Neural progenitor cell (in vitro differentiated cells): ENCODE measurements at places on chromosomes 2 and 18. TPM values are rescaled to one million over a fixed set of nuclear protein-coding genes. Genes with fewer than 3 reads are reported as not detected.
A peak's percentile ranks its signal among the peaks of the same experiment; 100 is the strongest.

DNA sequence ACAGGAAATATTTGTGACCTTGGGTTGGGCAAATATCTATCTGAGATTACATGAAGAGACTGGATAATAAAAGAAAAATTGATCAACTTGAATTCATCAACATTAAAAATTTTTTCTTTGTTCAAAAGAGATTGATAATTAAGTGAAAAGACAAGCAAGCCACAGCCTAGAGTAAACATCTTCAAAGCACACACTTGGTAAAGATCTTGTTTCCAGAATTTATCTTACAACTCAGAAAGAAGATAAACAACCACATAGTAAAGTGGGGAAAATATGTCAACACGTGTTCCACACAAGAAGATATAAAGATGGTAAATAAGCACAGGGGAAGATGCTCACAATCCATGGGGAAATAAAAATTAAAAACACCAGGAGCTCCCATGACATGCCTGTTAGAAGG lies 195.9 kb downstream of the SOX11 start:
- no peak overlapping the region for H3K27ac ChIP-seq
- DNase-seq, result no peak
- peaks cover 19% of the 10 kb centered on the region for H3K4me1 ChIP-seq

DNA sequence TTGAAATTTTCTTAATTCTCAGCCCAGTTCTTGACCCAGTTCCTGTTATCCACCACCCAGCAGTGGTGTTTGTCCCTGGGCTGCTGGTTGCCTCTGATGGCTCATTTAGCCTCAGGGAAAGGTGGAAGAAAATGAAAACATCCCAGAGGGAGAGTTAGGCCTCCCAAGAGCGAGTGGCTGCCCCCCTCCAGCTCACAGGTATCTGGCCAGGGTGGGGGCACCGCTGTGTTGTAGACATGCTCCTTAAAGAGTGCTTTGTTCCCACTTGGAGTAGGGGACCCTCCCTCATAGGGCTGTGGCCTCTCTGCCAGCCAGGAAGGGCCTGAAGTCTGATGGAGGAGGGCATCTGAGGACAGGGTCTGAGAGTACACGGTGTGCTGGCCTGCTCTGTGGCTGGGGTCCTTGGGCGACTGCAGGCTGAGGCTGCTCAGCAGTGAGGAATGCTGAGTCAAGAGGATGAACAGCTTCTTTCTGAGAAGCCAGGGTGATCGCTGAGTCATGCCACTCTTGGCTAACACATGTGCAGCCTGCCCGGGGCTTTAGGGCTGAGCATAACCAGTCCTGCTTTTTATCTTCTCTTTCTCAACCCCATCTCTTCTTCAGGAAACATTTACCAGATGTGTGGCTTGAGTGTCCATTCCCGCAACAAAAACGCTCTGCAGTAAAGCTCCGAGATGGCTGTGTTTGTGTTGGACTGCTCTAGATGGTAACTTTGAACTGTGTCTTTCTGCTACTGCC lies 72.3 kb downstream of the IL1R2 start:
- no peaks in the 10 kb centered on the region for H3K4me1 ChIP-seq
- H3K4me3 ChIP-seq, result no peak overlapping the region
- H3K36me3 ChIP-seq, result no peaks in the 10 kb centered on the region
- DNase-seq, result peak; percentile 66
- H3K27ac ChIP-seq, result no peak overlapping the region
- H3K27me3 ChIP-seq, result no peaks in the 10 kb centered on the region

Gene SALL3
- total RNA-seq, result 27.7 and 36.5 TPM in 2 replicates

Gene CAD
- total RNA-seq, result 26.5 and 51.8 TPM in 2 replicates

DNA sequence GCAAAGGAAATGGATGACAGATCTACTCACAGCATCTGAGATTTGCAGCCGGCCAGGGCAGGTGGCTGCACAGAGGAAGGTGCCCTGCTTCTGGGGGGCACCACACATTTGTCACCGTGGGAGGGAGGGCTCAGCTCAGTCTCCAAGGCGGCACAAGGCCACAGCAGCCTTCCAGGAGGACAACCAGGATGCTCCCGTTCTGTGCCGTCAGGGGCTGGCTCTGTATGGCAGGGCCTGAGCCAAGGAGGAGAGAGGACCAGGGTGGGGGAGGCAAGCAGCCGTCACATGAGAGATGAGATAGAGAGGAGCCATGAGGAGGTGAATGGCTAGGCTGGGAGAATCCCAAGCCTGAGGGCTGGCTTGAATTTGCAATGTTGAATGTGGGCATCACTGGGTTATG lies 4.6 kb upstream of the BOK start:
- H3K4me1 ChIP-seq, result no peaks in the 10 kb centered on the region
- H3K27me3 ChIP-seq, result peaks cover 21% of the 10 kb centered on the region
- H3K4me3 ChIP-seq, result no peak overlapping the region
- no peaks in the 10 kb centered on the region for H3K36me3 ChIP-seq

DNA sequence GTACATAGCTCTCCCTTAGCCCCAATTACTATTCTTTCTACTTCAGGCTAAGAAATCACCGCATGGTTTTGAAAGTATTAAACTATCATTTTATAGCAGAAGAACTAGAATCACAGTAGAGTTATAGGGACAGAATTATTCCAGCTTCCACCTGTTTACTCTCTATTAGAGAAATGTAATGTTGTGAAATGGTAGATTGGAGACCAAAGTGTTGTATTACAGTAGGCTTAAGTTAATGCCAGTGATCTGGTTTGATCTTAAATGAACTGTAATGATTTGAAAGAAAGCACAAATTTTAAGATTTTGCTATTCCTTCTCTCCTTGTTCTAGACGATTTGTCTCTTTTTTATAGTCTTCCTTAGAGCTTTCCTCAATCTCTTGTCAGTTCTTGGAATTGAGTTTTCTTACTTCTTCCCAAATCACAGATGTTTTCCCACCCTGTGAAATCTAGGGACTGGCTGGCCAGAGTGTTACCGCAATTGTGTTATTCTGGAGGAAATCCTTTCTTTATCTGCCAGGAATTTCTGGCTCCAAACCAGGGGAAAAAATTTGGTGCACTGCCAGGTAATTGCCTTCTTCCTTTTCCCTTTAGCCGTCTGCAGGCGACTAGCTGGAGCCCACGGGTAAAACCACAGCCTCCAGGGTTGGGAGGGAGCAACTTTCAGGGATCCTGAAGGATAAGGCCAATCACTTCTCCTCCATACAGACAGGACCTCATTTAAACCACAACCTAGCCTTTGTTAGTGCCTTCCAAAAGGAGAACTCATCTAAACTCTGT lies 51.7 kb downstream of the NOP58 start:
- no peaks in the 10 kb centered on the region for H3K4me1 ChIP-seq
- H3K27me3 ChIP-seq, result no peaks in the 10 kb centered on the region
- DNase-seq, result no peak
- H3K36me3 ChIP-seq, result no peaks in the 10 kb centered on the region
- H3K27ac ChIP-seq, result no peak overlapping the region

DNA sequence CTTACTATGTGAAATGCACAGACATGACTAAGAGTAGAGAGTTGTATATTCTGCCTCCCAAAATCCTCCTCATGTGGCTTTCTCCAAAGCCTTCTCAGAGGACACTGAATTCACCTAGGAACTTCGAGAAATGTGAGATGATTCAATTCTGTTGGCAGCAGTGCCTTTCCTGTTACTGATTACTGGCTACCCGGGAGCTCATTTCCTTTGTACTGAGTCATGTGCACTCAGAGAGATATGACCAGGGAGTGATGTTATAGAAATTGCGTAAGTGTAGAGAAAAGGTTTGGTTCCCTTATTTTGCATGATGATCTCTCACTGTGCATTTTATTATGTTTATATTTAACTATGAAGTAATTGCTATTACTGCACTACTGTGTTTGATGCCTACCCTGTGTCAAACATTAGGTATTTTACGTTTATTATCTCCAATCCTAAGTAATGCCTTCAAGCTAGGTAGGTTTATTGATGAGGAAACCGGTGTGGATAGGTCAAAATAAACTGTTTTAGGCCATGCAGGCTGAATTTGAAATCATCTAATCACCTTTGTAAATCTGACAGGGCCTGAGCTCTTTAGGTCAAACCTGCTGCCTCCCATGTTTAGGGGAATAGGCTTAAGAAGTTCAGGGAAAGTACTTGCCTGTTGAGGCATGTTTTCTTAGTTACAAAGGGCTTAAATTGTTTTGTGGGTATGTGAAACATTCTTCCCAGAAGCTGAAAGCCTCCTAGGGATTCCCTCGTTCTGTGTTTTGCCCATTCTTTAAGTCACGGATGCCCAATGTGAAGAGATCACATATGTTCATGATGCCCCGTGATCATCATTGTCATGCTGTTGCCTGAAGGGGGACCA lies 86.8 kb downstream of the FMNL2 start:
- no peaks in the 10 kb centered on the region for H3K36me3 ChIP-seq
- H3K4me3 ChIP-seq, result no peak overlapping the region
- H3K27ac ChIP-seq, result no peak overlapping the region
- DNase-seq, result no peak
- H3K27me3 ChIP-seq, result no peaks in the 10 kb centered on the region

Gene ARHGAP25
- 3.0 and 5.8 TPM in 2 replicates for total RNA-seq

DNA sequence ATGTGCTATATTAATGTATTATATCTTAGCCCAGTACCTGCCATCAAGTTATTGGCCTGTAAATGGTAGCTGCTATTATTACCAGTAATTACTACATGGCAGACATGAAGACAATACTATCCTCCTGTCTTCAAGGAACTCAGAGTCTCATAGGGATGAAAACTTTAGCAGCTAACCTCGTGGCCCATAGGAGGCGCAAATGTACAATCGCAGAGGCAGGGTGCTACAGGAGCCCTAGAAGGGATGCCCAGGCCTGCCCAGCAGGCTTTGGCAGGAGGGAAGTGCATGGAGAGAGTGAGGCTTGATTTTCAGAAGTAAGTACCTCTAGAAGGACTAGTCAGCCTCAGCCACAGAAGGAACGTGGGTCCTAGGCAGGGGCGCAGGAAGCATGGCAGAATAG lies 44.7 kb upstream of the KIDINS220 start:
- peak; percentile 77 for DNase-seq
- no peaks in the 10 kb centered on the region for H3K27me3 ChIP-seq
- H3K4me3 ChIP-seq, result no peak overlapping the region
- H3K27ac ChIP-seq, result no peak overlapping the region
- H3K36me3 ChIP-seq, result no peaks in the 10 kb centered on the region
- no peaks in the 10 kb centered on the region for H3K4me1 ChIP-seq

DNA sequence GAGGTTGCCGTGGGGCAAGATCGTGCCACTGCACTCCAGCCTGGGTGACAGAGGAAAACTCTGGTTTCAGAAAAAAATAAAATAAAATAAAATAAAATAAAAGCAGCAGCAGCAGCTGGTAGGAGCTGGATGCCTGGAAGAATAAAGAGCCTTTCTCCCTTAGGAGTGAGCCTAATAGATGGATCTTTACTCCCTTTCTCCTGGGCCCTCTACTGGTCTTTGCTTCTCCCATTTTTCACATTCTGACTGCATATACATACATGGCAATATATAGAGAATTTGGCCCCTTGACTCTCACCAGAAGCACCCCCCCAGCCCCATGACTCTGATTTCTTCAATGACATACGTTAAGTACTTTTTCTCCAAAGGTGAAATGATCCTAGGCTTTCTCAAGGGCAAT lies 9.8 kb upstream of the MALT1 start:
- no peaks in the 10 kb centered on the region for H3K27me3 ChIP-seq
- DNase-seq, result peak; percentile 13
- no peaks in the 10 kb centered on the region for H3K4me1 ChIP-seq
- H3K36me3 ChIP-seq, result no peaks in the 10 kb centered on the region
- H3K27ac ChIP-seq, result no peak overlapping the region
